Hindlimb muscle (tissue), 1 donor: ENCODE measurements at places on chromosomes 1 and 21. TPM values are rescaled to one million over a fixed set of nuclear protein-coding genes. Genes with fewer than 3 reads are reported as not detected.

Gene FHAD1
- polyA plus RNA-seq = 2.1 TPM

Gene CROCC
- polyA plus RNA-seq = 38.8 TPM

Gene KISS1
- 0.28 TPM for polyA plus RNA-seq

Gene CLCNKB
- polyA plus RNA-seq = not detected

Gene RNF186
- polyA plus RNA-seq = not detected

Gene IL20
- polyA plus RNA-seq = not detected

Gene SCMH1
- polyA plus RNA-seq = 37.6 TPM
